Stimulated activated CD8-positive, alpha-beta memory T cell treated with anti-CD3 and anti-CD28 coated beads, Interleukin-4, amount 100 ng/mL, for 4 hours (primary cell): ENCODE measurements at places on chromosomes 5 and 9.

DNA sequence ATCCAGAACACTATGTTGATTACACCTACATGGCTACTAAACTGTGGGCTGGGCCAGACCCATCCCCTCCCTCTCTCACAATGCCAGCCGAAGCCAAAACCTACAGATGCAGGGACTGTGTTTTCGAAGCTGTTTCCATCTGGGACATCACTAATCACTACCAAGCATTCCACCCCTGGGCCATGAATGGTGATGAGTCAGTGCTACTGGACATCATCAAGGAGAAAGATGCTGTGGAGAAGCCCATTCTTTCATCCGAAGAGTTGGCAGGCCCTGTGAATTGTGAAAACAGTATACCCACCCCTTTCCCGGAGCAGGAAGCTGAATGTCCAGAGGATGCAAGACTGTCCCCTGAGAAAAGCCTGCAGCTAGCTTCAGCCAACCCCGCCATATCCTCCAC lies 65.0 kb downstream of the ZNF462 start:
- no peak for DNase-seq

GRCh38 chr9:96607971-96608370 lies 11.7 kb downstream of the CDC14B start:
- no peak for DNase-seq

DNA sequence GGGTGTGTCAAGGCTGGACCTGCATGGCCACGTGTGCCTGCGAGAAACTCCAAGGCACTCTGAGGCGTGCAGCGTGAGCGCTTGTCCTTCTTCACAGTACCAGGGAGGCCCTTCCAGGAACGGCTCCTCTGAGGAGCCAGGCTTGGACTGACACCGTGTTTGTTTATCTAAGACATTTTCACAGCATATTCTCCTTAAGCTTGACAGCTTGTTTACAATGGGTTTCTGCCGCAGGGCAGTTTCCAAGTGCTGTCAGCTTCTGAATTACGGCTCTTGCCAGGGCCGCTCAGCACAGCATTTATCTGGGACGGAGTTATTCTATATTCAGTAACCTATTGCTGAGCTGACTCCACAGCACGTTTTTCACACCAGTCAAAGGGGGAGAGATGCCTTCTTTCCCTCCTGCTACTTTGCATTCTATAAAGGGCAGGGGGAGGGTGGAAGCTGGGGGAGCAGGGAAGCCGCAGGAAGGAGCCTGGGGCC lies 98.4 kb downstream of the LMNB1 start:
- DNase-seq: no peak

DNA sequence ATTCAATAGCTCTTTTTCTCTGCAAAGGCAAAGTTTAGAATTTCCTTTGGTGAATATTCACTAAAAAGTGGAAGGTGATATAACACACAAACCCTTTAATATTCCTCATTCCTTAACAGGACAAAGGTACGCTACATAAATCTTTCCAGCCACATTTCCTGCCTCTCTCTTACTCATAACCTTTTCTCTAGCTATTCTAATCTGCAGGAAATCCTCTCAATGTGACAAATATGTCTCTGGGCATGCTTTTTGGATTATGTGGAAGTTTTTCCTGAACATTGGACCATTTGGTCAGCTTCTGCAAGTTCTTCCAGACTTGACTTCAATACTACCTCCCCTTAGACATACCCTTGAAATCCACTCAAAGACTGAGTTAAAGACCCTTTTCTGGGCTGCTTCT lies 186.3 kb upstream of the TUSC1 start:
- no peak for DNase-seq

DNA sequence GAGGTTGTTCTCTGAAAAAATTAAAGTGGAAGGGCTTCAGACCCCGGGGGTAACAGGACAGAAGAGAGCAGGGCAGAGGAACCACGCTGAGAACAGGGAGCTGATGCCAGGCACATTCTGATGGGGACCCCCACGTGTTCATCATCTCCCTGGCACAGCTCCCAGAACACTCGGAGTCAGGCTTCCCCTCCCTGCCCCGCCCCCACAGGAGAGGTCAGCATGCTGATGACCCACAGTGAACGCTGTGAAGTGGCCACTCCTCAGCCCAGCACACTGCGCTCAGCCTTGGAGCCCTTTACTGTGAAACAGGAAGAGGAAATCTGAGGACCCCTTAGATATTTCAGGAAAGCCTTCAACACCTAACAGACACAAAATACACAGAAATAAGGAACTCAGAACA lies 16.4 kb downstream of the RETREG1 start:
- DNase-seq: no peak

- no peak for DNase-seq
Observed at GRCh38 chr9:136898483-136899100, 12.3 kb downstream of the TRAF2 start.

DNA sequence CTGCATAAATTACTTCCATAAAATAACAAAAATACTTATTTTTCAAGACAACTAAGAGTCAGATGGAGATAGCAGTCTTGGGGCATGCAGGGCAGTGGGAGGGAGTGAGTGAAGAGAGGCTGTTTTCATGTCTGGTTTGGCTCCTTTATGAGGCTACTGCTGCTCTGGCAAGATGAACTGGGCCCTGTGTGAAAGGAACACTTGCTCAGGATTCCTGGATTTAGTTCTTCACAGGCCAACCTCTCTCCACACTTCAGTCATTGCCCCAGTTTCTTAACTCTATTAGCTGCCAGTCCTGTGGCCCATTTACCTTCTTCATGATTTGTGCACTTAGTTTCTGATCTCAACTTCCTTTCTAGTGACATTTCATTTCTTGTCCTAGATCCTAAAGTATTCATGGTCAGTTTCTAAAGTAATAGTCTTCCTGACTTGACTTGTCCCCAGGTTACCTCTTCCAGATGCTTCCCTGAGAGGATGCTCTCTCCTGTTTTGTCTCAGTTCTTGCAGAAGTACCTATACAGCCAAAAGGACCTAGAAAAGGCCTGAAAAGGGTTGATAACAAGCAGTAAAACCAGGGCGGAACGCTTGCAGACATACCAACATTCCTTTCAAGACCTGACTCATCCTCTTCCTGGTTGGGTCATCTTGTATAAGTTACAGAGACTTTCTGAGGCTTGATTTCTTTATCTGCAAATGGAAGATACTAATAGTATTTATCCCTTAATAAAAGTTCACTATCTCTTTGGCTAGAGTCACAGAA lies 77.0 kb upstream of the ZFAND5 start:
- no peak for DNase-seq

- no peak for DNase-seq
Observed at GRCh38 chr5:10367579-10367978, 14.1 kb downstream of the MARCHF6 start.

DNA sequence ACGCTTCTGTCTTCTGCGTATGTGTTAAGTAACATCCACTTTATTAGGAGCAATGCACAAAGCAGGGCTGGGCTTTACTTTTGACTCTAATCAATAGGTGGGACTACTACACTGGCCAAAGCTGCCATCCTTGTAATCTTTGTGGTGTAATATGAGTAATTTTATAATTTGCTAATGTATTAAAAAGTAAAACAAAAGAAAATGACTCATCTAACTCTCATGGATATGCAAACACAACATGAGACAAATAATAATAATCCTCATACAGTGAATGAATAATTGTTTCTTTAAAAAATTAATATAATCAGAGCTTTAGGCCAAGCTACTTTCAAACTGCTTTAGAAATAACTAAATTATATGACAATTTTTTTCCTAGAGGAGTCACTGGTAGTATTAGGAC lies 90.7 kb downstream of the NR3C1 start:
- no peak for DNase-seq

DNA sequence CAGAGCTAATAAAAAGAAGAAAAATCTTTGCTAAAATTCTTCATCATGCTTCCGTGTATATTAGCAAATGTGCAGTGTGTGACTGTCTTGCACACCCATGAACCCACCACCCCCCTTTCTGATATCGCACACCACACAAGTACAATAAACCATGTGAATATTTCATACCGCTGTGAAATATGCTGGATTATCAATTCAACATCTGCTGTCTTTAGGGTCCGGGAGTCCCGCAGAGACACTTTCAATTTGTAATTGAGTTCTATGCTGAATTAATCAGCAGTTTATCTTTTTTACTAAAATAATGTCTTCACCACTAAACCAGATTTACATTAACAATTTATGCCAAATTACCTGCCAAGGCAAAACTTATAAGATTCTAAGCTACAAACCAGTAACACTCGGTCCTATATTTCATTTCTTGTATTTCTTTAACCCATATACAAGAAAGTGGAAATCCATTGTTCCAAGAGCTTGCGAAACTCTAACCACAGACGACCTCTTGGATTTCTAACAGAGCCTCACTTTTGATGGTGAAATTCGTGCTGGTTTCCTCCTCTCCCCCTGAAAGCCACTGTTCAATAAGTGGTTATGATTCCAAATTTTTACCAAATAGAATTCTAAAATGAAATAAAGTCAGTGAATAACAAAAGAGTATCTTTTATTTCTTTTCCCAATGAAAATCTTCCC lies 44.2 kb downstream of the PSMB7 start:
- DNase-seq: no peak

- no peak for DNase-seq
Observed at GRCh38 chr5:170522211-170523141, 18.7 kb downstream of the KCNIP1 start.

- DNase-seq: no peak
Observed at GRCh38 chr9:70315389-70315788, 56.6 kb downstream of the SMC5 start.

GRCh38 chr9:95157481-95158151 lies 159.9 kb downstream of the FANCC start:
- DNase-seq: no peak

- DNase-seq: no peak
Observed at GRCh38 chr5:149358294-149358651, 427 bp downstream of the PCYOX1L start.

DNA sequence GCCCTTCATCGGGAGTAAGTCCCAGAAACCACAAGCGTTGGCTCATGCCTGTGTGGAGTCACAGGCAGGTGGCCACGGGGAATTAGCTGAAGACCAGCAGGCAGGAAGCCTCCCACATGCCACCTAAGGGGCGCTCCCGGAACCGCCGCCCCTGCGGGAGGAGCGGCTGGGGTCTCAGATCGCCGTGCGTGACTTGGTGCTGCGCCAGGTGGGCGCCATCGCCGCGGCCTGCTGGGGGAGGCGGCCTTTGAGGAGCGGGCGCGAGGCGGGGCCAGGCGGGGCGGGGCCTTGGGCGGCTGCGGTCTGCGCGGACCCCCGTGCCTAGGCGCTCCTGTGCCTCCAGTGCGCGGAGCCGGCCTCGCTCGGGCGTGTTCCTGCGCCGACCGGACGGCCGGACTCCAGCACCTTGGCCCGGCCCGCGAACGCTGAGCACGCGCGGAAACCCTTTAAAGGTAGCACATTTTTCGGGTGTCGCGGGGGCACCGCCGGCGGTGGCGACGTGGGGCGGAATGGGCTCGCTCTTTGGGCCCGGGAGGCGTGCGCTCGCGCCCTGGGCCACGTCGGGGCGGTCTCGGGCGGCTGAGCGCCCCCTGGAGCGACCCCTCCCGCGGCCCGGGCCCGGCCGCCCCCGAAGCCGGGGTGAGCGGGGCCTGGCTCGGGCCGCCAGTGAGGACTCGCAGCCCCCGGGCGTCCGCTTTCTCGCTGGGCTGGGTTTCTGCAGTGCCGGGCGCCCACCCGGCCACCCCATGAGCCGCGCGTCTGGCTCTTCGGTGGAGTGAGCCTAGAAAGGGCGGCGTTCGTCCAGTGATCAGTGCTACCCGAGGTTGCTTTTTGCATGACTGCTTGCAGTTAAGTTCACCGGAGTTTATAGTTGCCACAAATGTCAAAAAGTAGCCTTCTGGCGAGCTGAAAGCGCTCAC lies 24.5 kb downstream of the LECT2 start:
- no peak for DNase-seq

DNA sequence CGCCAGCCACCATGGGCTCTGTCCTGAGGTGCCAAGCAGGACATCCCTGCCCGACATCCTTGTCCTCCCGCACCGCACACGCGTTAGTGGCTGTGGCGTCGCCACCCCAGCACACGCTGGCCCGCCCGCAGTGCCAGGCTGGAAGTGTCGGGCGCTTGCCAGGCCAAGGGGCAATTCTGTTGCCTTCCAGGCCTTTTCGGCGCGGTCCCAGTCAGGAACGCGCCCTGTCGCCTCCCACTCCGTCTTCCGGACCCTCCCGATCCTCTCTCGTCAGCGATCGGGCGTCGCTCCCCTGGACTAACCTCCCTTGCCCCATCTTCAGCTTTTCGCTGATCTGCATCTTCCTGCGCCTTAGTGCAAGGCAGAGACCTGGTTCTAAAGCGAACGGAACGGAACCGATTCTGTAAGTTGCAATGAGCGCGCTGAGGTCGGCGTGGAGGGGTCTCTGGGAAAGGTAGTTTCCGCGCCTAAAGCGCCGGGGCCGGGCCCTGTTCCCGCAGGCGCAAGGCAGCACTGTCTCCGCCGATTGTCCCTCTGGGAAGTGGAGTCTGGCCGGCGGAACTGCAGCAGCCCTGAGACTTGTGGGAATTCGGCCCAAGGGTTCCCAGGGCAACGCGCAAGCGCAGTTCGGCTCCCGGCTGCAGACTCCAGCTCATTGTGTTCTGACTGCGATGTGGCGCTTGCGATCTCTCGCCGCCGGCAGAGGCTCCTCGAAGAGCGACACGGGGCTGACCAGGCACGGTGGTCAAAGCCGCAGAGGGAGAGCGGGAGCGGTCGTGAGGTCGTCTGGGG lies at the start of gene ZNF454:
Gene ZNF454 (plus strand): TSS at position 630 of the 792 bp plus-strand sequence. CDS start 1,594 bp downstream, outside the sequence.
- DNase-seq: no peak

DNA sequence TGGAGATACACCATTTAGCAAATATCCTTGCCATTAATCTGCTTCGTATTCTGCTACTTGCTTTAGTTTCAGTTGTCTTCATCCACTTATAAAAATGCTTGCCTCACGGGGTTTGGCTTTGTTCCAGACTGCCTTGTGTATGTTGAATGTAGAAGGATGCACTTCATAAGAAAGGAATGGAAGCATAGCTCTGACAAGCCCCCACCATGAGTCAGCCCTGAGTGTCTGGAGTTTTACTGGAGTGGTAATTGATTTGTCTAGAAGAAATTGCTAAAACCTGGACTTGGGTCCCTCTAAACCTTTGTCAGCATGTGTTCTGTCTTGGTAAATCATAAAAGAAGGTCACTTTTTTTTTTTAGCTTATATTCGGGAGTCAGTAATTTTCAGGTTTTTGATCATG lies 4.6 kb downstream of the TEX48 start:
- DNase-seq: no peak

DNA sequence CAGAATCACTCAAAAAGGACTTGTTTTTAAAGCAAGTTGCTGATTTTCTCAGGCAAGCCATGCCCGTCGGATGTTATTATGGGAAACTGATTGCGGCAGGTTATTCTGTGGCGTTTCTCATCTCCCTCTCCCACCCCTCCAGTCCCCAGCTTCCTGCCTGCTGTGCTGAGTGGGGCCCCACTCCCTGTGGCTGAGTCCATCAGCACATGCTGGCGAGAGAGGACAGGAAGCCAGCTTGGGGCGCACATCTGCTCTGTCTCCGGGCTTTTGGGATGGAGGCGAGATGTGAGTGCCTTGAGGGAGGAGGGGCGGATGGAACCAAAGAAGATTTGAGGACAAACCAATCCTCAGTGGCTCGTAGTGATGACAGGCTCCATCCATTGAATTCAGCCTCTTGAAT lies 108.0 kb downstream of the DAPK1 start:
- DNase-seq: no peak
